CD4-positive, alpha-beta T cell (primary cell): ENCODE measurements at places on chromosomes 1 and 21.

GRCh38 chr21:23799376-23799775, 1807.9 kb downstream of the MRPL39 start:
- H3K27ac ChIP-seq, result no peak overlapping the region
- no peaks in the 10 kb centered on the region for H3K36me3 ChIP-seq
- H3K4me3 ChIP-seq, result no peak overlapping the region
- no peaks in the 10 kb centered on the region for H3K27me3 ChIP-seq
- H3K4me1 ChIP-seq, result no peaks in the 10 kb centered on the region

GRCh38 chr1:66876664-66877063, 48.0 kb downstream of the DNAI4 start:
- DNase-seq, result no peak
- H3K4me3 ChIP-seq, result no peak overlapping the region
- H3K4me1 ChIP-seq, result no peaks in the 10 kb centered on the region
- H3K27ac ChIP-seq, result no peak overlapping the region
- H3K36me3 ChIP-seq, result no peaks in the 10 kb centered on the region

DNA sequence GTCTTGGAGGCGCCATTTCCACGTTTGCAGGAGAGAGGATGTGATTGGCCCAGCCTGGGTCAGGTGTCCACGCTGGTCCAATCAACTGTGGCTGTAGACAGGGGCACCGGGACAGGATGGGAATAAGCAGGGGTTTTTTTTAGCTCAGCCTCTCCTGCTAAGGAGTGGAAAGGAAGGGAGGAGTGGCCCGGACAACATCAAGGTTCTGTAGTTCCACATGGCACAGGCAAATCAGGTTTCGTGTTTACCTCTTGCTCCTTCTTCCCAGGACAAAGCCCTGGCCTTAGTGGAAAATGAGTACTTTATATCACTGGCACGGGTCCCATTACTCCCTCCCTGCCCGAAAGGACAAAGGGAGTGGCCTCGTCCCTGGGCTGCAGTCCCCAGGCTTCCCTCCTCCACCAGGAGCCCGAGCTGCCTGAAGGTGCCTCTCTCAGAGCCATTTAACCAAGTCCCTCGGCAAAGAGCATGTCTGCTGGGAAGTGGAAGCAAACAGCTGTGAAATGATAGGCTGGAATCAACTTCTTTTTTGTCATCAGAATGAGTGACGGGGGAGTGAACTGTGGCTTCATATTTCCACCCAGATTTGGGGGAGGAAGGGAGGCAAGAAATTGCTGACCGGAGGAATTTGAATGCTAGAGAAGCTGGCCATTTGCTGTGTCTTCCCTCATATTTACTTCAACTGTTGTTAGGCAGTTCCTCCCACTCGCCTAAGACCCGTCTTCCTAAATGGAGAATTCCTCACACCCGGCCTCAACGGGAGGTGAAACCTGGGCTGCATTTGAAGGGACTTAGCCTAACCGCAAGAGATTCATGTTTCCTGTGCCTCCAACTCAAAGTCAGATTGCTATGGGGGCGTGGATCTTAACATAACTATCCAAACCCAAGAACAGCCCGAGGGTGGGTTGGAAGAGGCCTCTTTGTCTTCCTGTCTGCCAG, 84.9 kb upstream of the SLC44A3 start:
- H3K4me1 ChIP-seq, result no peaks in the 10 kb centered on the region
- no peaks in the 10 kb centered on the region for H3K36me3 ChIP-seq
- H3K27me3 ChIP-seq, result no peaks in the 10 kb centered on the region
- H3K4me3 ChIP-seq, result no peak overlapping the region

DNA sequence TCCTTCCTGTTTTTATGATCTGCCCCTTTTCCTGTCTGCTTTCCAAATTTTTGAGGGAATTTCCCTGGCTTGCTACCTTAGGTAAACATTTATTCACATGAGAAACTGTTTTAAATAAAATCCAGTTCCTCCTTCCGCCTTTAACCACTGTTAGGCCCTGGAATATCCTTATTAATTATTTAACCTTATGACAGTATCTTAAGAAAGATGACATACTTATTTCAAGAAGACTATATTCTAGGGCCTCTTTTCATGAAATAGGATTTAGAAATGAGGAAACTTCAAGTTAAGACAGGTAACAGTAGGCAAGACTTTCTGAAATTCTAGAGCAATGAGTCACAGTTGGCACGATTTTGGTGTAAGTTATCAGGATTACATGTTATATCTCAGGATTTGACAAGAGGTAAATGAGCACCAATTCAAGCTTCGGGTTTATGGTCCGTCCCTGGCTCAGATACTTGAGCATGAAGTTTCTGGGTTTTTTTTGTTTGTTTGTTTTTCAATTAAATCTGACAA, 2.0 kb upstream of the TNFSF18 start:
- H3K36me3 ChIP-seq, result no peaks in the 10 kb centered on the region
- no peak overlapping the region for H3K27ac ChIP-seq
- no peak for DNase-seq
- no peak overlapping the region for H3K4me3 ChIP-seq
- H3K4me1 ChIP-seq, result no peaks in the 10 kb centered on the region
